ENCODE measurements at places on chromosomes 11 and 22.

DNA sequence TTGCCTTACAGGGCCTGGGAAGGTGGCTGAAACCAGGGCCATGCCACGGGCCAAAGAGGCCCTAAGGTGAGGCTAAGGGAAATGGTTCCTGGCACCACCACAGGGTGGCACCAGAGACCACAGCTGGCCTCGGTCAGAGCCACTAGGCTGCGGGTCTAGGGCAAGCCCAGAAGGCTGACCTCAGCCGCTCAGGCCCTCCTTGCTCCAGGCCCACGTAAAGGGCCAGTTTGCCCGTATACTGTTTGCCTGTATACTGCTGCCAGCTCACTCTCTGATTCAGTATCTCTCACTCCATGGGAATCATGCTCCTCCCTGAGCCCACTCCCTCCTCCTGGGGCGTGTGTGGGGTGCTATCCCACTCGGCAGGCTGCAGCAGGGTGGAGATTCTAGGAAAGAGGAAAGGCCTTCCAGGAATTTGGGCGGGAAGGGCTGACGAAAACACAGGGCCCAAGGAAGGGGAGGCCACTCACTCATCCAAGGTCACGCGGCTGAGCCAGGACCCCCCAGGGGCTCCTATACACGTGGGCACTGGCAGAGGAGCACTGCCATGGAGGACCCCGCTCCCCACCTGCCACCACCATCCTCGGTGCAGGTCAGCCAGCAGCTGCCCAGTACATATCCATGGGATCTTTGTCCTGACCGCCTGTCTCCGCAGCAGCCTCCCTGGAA, 62.4 kb downstream of the NECTIN1 start:
- DNase-seq: peak; percentile 33

- DNase-seq: no peak
These were observed 10.4 kb downstream of the MICAL3 start for GRCh38 chr22:18013947-18014346.

DNA sequence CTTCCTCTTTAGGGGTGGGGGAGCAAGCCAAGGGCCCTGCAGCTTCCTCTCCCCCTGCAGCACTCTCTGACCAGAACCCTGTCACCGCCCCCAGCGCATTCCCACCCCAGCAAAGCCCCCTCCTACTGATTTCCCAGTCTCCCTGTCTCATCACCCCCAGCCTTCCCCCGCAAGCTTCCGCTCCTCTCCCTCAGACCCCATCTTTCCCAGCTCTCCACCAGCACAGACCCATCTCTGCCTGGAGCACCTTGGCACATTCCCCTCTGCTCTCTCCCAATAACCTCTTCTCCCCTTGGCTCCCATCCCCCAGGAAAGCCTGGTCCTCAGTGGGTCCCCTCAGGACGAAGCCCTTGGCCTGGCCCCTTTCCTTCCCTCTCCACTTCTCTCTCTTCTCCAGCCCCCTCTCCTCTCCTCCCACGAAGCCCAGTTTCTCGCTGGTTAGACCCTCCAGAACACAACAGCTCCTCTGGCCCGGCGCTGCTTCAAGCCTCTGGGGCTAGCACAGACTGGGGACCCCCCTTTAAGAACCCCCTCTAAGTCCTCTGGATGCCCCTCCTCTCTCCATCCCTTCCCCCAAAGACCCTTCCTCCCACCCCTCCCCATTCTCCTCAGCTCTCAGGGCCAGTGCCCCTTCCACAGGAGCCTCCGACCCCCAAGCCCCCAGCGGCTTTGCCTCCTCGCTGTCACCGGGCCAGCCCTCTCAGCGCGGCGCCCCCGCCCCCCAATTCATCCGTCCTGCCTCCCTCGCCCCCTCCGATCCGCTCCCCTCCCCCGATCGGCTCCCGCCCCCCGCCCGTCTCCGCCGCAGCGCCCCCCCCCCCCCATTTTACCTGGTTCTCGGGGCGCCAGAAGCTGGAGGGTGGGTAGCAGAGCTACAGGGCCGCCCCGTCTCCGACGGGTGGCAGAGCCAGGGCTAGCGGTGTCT, 594 bp downstream of the NRXN2 start:
- no peak for DNase-seq

DNA sequence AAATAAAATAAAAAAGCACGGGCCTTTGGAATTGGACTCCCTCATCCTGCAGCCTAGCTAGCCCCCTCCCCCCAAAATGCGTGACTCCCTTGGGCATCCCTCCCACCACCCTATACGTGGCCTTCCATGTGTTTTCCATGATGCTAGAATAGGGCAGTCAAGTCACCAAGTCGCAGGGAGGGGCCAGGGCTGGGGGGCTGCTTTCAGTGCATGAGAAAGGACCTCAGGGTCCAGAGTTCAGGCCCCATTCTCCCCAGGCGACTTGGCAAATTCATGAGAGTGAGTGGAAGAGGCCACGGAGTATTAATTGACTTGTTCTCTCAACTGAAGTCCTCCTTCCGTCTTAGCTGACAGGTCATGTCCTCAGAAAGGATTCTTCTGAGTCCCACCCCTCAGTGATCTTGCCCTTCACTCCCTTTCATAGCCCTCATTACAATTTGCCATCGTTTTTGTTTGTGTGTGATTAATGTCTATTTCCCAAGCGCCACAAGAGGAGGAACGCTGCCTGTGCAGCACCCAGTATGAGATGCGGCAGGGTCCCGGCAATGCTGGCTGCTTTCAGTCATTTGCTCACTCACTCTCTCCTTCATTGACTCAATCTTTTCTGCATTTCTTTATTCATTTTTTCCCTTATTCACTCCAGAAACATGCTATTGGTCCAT, 17.4 kb downstream of the LRRC32 start:
- DNase-seq: no peak

- no peak for DNase-seq
These were observed 15.3 kb upstream of the CDC42BPG start for GRCh38 chr11:64859542-64860414.

- DNase-seq: no peak
These were observed 63.3 kb downstream of the KCNQ1 start for GRCh38 chr11:2507945-2508749.

GRCh38 chr11:94968334-94968958, 4.9 kb downstream of the CWC15 start:
- no peak for DNase-seq

DNA sequence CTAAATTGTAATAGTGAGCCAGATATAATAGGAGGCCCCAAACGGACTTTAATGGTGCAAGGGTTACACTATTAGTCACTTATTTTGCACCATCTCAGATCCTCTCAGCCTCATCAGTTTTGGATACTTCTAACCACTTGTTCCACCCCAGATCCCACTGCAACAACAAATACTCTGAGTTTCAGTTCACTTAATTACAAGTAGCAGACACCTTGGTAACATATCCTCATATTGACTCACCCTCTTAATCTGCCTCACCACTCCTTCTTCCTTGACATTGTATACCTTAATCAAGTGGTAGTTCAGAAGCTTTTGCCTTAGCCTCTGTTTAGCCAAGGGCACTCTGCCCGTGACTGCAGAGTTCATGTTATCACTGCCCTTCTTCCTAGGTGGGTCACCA, 256.1 kb upstream of the UBASH3B start:
- no peak for DNase-seq

DNA sequence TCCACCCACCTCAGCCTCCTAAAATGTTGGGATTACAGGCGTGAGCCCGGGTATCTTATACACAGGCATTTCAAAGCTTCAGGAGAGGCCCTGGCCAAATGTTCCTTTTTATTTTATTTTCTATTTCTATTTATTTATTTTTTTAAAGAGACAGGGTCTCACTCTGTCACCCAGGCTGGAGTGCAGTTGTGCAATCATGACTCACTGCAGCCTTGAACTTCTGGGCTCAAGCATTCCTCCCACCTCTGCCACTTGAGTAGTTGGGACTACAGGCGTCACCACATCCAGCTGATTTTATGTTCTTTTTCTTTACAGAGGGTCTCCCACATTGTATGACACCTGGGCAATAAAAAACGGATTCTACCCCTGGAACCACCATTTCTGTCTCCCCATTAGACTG, 71.2 kb downstream of the FBXO7 start:
- DNase-seq: no peak

- no peak for DNase-seq
These were observed 47.8 kb upstream of the BMAL1 start for GRCh38 chr11:13229711-13230318.

DNA sequence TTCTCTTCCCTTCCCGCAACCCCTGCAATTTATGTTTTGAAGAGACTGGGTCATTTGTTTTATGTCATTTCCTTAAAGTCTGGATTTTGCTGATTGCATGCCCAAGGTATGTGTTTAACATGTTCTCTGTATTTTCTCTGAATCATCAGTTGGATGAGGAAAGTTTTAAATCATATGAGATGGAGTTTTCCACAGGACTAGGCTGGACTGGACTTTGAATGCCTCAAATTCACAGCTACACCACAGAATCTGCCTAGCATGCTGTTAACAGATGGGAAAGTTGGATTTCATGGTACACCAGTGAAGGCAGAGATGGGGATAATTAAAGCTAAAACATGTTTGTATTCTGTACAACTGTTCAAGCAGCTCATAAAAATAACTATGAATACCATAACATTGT, 62.6 kb downstream of the CWC15 start:
- no peak for DNase-seq

GRCh38 chr11:96091476-96091875, 167.6 kb upstream of the MTMR2 start:
- no peak for DNase-seq

DNA sequence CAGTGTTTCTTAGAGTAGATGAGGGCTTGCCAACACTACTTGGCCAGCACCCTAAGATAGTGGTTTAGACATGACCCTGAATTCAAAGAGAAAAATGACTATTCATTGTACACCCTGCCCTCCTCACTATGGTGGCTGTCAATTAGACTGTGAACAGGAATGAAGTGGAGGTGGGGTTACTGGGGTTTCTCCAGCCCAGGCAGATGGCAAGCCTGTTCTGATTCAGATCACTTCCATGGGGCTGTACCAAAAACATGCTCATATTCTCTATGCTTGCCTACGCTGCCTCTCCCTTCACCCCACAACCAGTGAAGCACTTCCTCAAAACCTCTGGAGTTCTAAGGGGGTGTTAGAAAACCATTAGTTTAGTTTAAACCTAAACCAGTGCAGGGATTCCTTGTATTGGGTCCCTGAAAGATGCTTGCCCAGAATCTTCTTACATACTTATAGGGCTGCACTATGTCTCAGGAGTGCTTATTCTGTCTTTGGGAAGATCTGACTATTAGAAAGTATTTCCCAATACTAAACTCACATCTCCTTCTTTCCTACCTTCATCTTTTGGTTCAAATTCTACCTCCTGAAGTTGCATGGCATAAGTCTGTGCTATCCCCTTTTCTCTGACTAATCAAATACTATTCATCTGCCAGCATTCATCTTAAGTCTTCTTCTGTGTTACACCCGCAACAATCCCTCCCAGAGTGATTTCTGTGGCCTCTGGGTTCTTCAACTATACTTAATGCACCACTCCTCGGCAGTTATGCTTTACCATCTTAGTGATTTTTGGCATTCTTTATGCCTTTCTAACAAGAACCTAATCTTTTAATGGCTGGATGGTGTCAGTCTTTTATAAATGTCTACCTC, 71.8 kb downstream of the ATG16L2 start:
- DNase-seq: no peak

GRCh38 chr11:110158317-110159200, 65.4 kb downstream of the ZC3H12C start:
- DNase-seq: no peak

- DNase-seq: no peak
These were observed 70.2 kb upstream of the GDPD4 start for GRCh38 chr11:77371646-77372045.

DNA sequence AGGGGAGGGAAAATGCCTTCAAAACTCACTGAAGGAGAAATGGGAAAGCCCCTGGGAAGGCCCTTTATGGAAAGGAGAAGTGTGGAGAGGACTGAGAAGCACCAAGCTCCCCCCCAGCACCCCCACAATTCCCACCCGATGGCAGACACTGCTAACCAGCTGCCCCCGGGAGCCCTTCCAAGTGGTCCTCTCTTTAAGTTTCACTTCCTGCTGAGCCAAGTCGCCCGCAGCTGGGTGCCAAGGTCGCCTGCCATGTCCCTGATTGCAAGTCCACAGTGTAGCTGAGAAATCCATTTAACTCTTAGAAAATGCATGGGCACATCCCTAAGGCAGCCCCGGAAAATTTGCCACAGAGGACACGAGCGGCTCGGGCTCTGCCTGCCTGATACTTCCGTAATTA, 68.2 kb downstream of the GALNT18 start:
- no peak for DNase-seq

- no peak for DNase-seq
These were observed 93.5 kb downstream of the COMMD9 start for GRCh38 chr11:36195496-36196354.

GRCh38 chr22:32916025-32916424, 114.5 kb downstream of the TIMP3 start:
- DNase-seq: no peak

- DNase-seq: no peak
These were observed 120.9 kb downstream of the FEZ1 start for GRCh38 chr11:125375146-125375545.

- no peak for DNase-seq
These were observed 34.2 kb downstream of the MACROD1 start for GRCh38 chr11:64131683-64132190.

DNA sequence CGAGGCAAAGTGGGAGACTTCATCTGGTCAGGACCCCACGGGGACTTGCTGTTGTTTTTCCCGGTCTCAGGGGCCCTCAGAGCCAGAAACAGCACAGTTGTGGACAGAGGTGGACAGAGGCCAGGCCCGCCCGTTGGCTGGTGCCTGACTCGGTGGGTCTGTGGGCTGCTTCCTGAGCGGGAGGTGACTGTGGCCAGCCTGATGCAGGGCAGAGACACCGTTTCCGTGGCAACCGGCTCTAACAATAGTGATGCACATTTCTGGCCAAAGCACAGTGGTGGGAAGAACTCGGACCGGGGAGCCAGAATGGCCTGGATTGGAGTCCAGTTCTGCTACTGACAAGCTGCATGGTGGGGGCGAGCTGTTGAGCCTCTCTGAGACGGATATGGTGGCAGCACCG, 58.7 kb upstream of the ATXN10 start:
- no peak for DNase-seq

DNA sequence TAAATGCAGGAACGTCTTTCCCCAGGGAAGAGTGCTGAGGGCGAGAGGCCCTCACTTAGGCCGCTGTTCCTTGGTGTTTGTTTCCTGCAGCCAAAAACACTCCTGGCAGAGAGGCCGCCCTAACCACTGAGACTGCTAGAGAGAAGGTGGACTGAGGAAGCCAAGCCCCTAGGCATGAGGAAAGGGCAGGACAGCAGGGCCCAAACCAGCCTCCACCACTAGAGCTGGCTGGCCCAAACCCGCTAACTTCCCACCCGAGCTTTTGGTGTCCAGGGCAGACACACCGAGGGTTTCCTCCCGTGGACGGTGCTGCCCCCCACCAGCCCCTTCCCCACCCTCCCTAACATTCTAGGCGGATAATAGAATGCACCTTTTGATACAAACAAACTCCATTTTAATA, 6.0 kb downstream of the FGF19 start:
- no peak for DNase-seq

- DNase-seq: no peak
These were observed 52.3 kb downstream of the LARGE1 start for GRCh38 chr22:33867971-33868370.

- no peak for DNase-seq
These were observed 46.6 kb downstream of the OTOG start for GRCh38 chr11:17593466-17594245.

DNA sequence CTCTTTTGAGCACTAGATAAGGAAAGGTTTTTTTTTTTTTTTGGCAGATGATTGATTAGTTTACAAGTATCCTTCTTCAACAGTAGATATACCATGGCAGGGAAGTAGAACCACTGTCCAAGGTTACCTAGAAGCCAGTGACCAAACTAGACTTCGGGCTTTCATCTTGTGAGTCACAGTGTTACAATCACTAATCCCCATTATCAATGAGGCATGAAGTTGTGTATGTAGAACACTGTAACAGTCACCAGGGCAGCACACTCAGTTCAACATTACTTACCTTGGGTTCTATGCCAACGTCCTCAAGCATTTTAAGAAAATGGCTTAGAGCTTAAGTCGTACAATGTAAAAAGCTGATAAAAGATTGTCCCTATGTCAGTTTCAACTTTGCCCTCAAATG, 430.9 kb downstream of the ETS1 start:
- DNase-seq: no peak

Data from activated T-helper 1 cell treated with Interleukin-2 at 50 U/mL for 16 hours (primary cell).